ENCODE measurements at places on chromosomes 12 and 14.

GRCh38 chr12:92859650-92860386 is 69.3 kb downstream of the EEA1 start:
- no peak for DNase-seq

DNA sequence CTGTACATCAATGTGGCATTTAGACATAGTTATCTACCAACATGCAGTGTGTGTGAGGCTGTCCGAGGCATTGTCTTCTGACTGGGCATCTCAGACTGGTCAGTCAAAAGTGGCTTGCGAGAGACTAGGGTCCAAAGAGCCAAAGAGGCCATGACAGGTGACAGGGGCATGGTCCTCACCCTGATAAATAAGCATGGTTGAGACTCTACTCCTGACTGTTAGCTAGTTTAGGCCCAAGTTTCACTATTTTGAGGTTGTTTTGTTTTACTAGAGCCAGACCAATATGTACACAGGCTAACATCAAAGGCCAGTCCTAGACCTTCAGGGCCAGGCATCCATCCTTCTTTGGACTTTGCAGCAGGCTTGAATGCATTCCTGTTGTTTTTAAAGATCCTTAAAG is 76.9 kb upstream of the SRSF5 start:
- no peak for DNase-seq

DNA sequence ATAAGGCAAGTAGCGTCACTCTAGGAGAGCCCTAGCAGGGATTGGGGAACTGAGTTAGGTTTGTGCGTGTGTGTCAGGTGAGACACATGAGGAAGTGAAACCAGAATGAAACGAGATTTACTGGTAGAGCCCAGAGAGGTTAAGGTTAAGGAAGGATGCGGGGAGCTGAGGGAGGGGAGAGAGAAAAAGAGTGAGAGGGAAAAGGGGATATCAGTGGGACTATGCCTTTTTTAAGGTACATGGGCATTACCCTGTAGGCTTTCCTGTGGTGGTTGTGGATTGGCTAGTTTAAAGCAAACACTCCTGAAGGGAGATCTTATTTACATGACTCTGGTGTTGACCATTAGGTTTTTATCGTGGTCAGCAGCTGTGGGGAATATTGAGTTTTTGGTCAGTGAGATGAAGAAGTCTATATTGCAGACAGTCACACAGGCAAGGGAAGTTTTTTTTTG is 13.9 kb downstream of the ZDHHC17 start:
- no peak for DNase-seq

- DNase-seq: no peak
These were observed 109.7 kb upstream of the PRMT8 start for GRCh38 chr12:3381059-3382047.

GRCh38 chr12:31591380-31591901 is 505 bp upstream of the DENND5B start:
- peak; percentile 55 for DNase-seq

- no peak for DNase-seq
These were observed 32.8 kb downstream of the CPNE8 start for GRCh38 chr12:38872561-38872960.

DNA sequence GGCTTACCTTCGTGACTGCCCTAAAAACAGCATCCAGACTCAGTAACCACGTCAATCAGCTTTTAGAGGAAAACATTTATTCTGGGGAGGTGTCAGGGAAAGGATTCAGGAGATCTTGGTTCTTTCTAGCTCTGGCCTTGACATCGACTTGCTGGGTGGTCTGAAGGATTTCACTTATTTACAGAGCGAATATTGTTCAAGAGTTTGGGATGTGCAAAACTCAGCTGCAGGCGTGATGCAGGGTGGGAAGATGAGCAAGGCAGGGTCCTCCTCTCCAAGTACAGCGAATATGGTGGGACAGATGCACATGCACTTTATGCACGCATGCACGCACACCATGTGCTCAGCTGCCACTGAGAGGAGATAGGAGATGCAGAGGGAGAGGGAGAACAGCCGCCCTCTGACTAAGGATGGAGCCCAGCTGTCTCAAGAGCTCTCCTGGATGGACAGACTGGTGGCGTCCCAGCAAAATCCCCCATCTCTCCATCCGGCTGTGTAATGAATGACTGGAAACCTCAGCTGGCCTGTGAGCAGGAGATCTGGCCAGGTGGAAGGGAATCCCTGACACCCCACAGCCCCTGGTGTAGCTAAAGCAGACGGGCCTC is 24.4 kb upstream of the BDKRB1 start:
- DNase-seq: no peak

DNA sequence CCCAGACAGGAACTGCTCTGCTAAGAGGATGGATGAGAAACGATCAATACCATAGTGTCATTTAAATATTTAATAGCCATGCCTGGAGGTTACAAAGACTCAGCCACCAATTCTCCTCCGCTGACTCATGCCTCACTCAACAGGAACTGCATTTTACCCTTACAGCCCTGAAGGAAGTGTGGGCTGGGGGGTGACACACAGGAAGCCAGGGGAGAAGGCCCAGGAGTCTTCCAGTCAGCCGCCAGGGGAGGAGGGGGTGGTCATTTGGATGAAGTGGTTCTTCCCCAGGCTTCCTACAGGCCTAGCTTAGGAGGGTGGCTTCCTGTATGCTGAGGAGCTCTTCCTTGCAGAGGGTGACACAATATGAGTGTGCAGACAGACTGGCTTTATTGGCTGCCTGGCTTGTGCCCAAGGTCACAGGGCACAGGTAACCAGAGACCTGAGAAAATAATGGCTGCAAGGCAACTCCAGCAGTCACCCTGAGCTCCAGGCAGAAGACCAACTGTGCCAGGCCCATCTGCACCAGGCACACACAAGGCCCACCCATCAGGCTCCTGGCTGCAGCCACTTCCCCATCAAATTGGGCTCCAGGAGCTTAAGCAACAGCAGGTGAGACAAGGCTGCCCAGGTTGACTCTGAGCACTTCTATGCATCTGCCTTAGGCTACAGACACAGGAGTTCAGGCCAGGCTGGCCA is 30.6 kb upstream of the RPLP0 start:
- peak; percentile 33 for DNase-seq

- DNase-seq: no peak
These were observed 31.3 kb upstream of the ULK1 start for GRCh38 chr12:131862994-131863710.

GRCh38 chr12:1384910-1385309 is 209.5 kb downstream of the FBXL14 start:
- DNase-seq: no peak

DNA sequence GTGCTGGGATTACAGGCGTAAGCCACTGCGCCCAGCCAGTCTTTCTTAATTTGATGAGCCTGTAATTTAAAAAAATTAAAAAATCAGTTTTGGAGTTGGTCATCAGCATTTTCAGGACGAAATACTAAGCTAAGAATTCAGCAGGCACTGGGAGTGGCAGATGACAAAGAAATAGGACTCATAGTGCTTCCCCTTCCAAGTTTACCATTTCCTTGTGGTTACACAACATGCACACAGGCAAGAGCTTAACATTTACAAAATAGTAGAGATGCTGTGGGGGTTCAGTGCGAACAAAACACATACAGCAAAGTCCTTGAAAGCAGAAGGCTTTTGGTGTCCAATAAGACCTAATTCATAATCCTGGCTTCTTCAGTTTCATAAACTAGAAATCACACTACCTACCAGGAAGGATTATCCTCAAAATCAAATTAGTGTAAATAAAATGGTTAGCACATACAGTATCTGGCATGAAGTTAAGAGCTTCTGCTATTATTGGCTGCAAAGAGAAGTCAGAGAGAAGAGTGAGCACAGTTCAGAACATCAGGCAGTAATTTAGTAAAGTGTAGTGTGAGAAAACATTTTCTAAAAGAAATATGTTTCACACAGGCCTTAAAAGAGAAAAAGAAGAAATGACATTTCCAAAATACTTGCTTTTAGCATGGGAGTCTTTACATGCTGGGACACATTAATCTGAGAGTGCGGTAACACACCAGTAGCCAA is 22.2 kb upstream of the KIF21A start:
- no peak for DNase-seq

DNA sequence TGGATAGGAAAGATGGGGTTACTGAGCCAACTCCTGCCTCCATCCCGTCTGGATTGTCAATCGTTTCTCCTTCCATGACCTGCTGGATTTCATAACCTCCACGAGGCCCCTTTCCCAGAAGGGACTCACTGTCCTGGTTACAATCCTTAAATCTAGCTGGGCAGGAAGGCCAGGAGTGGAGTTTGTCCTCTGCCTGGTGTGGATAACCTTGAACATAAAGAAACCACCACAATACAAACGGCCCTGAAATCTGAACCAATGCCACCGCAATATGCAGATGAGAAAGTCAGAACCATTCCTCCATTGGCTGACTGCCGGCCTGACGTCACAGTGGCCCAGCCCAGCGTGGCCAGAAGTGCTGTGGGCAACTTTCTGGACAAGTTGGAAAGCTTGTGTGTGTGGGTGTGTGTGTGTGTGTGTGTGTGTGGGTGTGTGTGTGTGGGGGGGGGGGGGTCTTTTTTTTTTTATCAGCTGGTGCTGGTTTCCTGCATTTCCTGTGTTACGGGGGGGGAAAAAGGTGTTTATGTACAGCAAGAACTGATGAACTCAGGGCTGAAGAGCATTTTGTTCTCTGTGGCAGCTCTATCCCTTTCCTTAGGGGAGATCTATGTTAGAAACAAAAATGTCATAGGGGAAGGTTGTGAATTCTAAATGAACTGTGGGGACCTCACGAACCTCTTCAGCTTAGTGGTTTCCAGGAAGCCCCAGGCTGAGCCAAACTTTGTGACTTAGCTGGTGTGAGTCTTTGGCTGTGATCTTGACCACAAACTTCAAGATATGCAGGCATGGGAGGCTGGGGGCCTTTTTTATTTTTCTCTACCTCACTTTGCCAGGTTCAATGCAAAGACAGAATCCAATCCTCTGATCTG is 81.6 kb upstream of the MED13L start:
- DNase-seq: peak; percentile 81

DNA sequence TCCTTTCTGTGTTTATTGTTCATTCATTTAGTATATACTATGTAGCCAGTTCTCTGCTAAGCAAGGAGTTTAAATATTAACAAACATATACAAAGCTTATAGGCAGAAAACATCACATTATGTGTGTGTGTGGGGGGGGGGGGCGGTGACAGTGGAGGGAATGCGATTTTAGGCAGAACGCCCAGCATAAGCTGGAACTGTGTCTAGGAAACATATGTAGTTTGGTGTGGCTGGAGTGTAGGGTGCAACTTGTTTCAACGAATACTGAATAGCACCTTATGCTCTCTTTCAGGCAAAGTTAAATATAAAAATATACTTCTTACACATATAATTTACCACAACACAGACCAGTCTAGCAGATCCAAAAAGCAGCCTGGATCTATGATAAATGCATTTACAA is 980.6 kb downstream of the SLC6A15 start:
- no peak for DNase-seq

DNA sequence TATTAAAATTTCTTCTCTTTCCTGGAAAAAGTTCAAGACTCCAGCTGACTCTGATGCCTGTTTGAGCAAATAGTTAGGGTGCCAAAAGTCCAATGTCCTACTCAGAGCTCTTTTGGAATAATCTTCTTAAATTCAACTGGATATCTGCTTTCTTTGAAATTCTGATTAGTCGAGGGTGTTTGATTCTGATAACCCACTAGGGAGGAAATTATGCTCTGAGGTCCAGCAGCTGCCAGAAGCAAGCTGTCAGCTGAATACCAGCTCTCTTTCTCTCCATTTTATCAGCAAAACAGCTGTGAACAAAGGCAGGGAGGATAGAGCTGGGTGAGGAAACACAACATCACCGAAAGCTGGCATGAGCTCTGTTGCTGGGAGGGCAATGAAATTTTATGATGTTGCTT is 141.5 kb downstream of the CAND1 start:
- DNase-seq: no peak

- DNase-seq: peak; percentile 61
These were observed 60.5 kb downstream of the PRKAB1 start for GRCh38 chr12:119728444-119728745.

GRCh38 chr14:89466484-89466883 is 49.5 kb upstream of the FOXN3 start:
- DNase-seq: no peak

DNA sequence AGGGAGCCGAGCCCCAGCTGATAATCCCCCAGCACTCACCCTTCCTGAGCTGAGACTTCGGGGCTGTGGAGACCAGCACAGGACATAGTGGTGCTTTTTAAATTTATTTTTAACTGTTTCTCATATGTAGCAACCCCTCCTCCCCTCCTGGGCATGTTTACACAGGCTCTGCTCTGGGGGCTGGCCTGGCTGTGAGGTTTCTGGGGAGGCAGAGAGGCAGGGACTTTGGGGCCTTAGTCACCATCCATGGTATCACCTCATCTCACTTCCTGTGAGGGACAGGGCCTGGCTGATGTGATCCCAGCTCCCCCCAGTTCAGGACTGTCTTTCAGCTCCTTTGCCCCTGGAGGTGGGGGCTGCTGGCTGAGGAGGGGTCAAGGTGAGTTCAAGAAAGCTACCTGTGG is 20.4 kb downstream of the VASH1 start:
- no peak for DNase-seq

DNA sequence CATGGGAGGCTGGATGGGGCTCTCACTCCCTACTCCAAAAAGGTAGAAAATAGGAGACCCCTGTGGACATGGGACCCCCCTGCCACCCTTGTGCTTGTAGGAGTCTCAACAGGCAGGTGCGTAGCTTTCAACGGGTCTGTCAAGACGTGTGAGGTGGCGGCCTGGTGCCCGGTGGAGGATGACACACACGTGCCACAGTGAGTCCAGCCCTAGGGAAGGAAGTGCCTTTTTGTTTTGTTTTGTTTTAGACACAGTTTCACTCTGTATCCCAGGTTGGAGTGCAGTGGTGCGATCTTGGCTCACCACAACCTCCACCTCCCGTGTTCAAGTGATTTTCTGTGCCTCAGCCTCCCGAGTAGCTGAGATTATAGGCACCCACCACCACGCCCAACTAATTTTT is 12.9 kb downstream of the P2RX4 start:
- DNase-seq: no peak

DNA sequence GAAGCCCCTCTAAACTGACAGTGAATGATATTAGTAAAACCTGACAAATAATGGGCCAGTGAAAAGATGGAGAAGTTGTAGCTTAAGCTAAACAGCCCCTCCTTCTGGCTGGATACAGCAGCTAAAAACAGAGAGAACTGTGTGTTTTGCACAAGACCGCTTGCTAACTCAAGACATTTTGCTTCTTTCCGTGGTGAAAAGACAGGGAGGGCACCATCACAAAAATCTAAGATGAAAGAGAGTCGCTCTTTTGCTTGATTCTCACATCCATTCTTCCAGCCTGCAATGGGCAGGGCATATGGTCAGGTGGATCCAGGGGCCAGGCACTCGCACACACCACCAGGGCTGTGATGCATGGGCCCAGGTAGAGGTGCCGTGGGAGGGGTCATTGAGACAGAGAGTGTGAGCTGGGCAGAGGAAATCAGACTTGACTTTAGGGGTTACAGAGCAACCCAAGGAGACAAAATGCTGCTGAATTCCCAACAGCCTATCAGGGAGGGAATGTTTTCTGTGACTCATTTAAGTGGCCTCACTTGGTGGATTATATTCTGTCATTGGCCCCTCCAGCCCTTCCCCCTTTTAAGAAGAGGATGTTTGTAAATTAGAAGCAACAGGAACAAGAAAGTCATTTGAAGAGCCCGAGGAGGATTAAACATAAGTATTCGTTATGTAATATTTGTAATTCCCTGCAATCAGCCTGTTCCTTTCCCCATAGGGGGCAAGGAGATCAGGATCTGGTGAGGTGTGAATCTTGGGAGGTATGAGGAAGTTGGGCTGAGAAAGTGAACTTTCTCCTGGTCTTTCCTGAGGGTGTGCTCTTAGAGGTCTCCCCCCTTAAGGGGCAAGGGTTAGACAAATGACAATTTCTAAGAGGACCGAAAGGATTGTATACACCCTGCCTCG is 12.3 kb downstream of the EMP1 start:
- no peak for DNase-seq

All from cerebellum (tissue), 4 donors.